ENCODE measurements at places on chromosomes 2 and 18. TPM values are rescaled to one million over a fixed set of nuclear protein-coding genes. Genes with fewer than 3 reads are reported as not detected.
A peak's percentile ranks its signal among the peaks of the same experiment; 100 is the strongest.

The IL1RL1 gene
- total RNA-seq: 8.7 TPM

The CHRNG gene
- 1.6 TPM for total RNA-seq

The TAF4B gene
- total RNA-seq: 7.2 TPM

The ATOH8 gene
- 5.2 TPM for total RNA-seq

The COLEC11 gene
- total RNA-seq: not detected

The GAL3ST2 gene
- 0.30 TPM for total RNA-seq

The STARD6 gene
- not detected for total RNA-seq

The TUBB8B gene
- total RNA-seq: not detected

The CETN1 gene
- not detected for total RNA-seq

The IL1RL2 gene
- 6.3 TPM for total RNA-seq

DNA sequence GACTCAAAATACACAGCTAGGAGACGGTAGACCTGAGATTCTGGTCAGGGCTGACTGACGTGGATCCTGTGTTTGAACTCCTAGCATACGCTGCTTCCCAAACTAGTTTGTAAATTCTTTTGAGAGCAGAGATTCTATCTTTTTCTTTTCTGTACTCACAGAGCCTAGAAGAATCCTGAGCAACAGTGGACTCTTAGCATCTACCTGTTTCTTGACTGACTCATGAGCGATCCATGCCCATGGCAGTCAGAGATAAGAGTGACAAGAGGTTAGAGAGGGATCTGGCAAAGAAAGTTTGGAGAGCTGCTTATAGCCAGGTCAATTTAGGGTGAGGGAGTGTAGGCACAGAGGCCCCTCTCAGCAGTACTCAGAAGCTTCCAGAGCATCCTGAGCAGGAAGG, 41.1 kb upstream of the PPP1CB start:
- no peak for DNase-seq

DNA sequence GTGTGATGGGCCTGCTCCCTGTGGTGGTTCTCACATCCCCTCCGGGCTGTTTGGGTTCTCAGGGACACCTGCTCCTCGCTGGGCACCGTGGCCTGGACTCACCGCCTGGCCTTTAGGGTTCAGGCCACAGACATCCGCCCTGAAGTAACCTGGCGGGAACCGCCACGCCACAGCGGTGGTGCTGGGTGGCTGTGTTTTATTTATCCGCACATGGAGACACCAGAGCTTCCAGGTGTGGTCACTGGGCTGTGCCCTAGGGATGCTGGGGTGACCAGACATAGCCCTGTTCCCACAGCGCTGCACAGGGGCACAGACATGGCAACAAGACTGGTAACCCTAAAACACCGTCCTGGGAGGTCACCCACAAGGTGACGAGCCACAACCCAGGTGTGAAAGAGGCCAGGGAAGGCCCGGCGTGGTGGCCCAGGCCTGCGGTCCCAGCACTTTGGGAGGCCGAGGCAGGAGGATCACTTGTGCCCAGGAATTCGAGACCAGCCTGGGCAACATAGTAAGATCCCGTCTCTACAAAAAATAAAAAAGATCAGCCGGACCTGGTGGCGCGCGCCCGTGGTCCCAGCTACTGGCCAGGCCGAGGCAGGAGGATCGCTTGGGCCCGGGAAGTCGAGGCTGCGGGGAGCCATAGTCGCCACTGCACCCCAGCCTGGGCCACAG, 649 bp upstream of the HSBP1L1 start:
- no peak for DNase-seq

- no peak for DNase-seq
These were observed 393.5 kb downstream of the CTNNA2 start for GRCh38 chr2:79906139-79906890.

- no peak for DNase-seq
These were observed 132.1 kb upstream of the ARL4C start for GRCh38 chr2:234628953-234629352.

DNA sequence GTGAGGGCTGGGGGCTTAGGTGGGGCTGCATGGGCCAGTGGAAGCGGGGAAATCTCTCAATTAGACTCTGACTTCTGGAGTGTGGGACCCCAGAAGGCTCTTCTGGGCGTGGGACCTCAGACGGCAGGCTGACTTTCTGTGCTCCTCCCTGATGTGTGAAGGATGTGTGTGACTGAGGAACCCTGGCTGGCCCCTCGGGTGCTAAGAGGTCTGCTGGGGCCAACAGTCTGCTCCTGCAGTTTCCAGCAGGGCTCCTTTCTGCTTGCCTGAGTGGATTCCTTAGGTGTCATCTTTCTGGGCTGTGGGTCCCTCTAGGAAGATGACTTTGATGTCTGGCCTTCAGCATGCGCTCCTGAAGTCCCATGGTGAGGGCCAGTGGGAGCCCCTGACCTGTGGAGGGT, 167.5 kb downstream of the DYSF start:
- no peak for DNase-seq

- no peak for DNase-seq
These were observed 80.3 kb upstream of the MAP4K4 start for GRCh38 chr2:101617188-101617587.

- DNase-seq: no peak
These were observed 66.9 kb downstream of the LTBP1 start for GRCh38 chr2:33013684-33014110.

GRCh38 chr2:14420851-14421250, 211.7 kb upstream of the LRATD1 start:
- no peak for DNase-seq

GRCh38 chr2:199455545-199456382, 2.0 kb downstream of the SATB2 start:
- DNase-seq: no peak

- DNase-seq: no peak
These were observed 44.1 kb upstream of the ZFP36L2 start for GRCh38 chr2:43270461-43270860.

DNA sequence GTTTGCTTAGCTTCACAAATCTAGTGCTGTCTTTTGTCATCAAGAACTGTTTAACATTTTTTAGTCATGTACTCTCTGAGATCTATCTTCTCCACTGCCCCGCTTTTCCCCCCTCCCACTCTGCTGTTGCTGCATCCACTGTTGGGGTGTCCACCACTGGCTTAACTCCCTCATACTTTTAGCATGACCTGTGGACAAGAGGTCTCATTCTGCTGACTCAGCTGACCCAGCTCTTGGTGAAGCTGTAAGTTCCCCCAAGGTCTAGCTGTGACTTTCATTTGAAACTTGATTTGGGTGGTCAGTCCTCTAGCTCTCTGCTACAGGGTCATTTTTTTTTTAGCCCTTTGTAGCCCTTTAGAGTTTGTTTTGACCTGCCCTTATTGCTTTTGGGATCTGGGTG, 427.2 kb downstream of the PLCL1 start:
- DNase-seq: no peak

DNA sequence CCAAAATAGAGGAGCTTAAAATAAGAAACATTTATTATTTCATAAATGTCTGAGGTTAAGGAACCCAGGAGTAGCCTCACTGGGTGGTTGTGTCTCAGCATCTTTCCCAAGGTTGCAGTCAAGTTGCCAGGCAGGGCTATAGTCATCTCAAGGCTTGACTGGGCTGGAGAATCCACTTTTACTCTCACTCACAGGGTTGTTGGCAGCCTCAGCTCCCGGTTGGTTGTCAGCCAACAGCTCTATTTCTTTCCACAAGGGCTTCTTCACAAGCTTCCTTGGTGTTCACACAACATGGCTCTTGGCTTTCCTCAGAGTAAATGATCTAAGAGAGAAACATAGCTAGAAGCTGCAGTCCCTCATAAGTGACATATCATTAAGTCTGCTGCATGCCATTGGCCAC, 55.6 kb upstream of the TEX51 start:
- DNase-seq: no peak

- no peak for DNase-seq
These were observed 10.9 kb downstream of the DIPK1C start for GRCh38 chr18:74446178-74446577.

- DNase-seq: no peak
These were observed 7.0 kb upstream of the CLIP4 start for GRCh38 chr2:29108225-29108624.

DNA sequence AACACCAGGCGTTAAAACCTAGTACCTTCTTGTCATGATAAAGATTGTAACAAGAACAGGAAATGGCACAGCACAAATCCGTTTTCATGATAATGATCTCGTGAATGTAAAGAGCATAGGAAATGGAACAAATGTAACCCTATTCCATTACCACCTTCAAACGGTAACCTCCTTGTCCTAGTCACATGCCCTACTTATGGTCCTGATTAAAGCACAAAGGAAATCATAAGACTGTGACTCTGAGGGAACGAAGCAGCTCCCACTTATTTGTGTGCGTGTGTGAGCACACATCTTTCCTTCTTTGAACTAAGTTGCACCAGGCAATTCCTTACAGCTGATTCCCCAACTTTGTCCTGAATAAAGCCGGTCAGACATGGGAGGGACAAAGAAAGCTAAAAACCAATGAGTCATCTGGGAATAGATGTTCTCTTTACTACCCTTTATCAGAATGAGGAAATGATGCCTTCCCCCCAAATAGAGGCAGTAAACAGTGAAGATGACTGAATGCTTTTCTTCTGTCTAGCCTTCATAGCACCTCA, 192.6 kb downstream of the IKZF2 start:
- no peak for DNase-seq

GRCh38 chr2:17930773-17931172, 52.3 kb downstream of the KCNS3 start:
- DNase-seq: no peak

DNA sequence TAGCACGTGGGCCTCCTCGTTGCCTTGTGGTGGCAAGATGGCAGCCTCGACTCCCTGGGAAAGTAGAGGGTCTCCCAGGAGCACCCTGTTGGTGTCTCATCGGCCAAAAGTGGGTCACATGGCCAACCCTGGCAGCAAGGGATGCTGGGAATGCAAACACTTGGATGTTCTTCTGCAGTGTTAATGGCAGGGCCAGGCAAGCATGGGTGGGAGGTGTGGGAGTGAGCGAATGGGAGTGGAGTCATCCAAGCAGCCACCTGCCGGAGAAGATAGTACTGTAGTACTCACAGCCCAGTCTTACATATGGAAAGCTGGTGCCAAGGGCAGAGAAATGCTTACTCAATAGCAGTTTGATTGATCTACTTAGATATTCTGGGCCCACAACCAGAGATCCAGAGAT, 122.2 kb downstream of the INHBB start:
- DNase-seq: no peak

GRCh38 chr2:111685342-111685741, 198.7 kb downstream of the ANAPC1 start:
- DNase-seq: peak; percentile 32

- DNase-seq: no peak
These were observed 146.4 kb downstream of the FTCDNL1 start for GRCh38 chr2:199704358-199705238.

GRCh38 chr18:74331404-74331803, 15.8 kb downstream of the C18orf63 start:
- no peak for DNase-seq

DNA sequence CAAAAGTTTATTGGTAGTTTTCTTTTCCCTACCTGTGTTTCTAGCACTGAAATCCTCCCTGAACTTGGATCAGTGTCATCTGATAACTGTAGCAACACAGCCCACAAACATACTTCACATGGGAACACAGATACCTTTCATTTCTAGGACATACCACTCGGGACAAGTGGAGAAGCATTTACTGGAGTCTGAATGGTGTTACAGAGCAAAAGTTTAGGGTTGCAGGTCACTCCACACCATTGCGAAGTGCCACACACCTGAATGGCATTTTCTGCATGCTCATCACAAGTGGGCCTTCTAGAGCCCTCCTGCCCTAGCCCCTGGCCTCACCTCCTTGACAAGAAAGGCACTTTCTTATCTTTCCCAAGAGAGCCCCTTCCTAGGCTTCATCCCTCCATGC, 184.8 kb upstream of the PKDCC start:
- DNase-seq: no peak

DNA sequence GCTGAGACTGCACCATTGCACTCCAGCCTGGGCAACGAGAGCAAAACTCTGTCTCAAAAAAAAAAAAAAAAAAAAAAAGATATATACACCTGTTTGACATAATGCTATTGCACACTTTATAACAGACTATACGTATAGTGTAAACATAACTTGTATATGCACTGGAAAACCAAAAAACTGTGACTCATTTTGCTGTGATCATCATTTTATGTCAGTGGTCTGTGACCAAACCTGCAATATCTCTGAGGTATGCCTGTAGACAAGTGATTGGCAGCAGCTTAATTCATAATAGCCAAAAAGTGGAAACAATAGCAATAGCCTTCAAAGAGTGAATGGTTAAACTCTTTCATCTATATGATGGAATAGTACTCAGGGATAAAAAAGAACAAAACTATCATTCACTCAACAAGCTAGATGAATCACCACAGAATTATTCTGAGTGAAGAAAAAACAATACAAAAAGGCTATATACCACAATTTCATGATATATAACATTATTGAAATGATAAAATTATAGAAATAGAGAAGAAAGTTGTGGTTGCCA, 6.1 kb downstream of the C2orf76 start:
- DNase-seq: no peak

DNA sequence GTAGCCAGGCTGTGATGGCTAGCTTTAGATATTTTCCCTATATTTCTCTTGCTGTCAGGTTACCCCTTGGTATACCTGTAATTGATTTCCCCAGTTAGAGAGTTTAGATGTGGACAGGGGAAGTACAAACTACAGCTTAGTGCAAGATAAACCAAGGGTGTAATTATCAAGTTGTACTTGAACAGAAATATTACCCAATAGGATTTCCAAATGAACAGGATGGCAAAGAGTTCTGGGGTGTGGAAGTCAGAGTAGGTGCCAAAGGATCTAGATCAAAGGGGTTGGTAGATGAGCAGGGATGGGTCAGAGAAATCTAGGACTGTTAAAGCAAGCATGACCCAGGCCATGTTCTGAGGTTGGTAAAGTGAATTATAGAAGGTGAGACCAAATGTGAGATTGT, 585.2 kb downstream of the CCDC85A start:
- no peak for DNase-seq

DNA sequence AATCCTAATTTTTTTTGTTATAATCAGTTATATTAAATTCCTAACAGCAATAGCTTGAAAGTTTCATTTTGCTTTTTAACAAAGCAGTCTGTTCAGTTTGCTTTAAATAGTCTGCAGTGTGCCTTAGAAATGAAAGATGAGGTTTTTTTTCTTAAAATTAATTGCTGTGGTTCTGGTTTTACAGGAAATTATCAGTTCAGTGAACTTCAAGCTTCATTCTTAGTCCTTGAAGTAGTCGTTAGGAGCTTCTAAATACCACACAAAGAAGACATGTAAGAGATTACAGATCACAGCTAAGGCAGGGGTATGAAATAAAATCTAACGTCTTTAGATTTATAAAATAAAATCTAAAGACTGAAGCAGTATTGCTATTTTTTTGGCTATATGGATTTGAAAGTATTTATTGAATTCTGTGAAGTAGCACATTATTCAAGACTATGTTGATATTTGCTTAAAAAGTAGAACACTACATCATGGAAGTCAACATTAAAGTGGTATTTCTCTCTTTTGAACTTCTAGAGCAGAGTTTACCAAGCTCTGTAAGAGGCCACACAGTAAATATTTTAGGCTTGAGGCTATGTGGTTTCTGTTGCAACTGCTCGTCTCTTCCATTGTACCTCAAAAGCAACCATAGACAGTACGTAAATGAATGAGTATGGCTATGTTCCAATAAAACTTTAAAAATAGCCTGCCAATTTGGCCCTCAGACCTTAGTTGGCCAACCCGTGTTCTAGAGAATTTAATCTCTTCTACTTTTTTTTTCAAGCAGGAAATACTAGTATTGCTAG, 81.5 kb upstream of the STON1 start:
- no peak for DNase-seq

GRCh38 chr2:234835738-234836137, 116.1 kb upstream of the SH3BP4 start:
- DNase-seq: no peak

- DNase-seq: no peak
These were observed 549.4 kb downstream of the STK39 start for GRCh38 chr2:167697948-167698347.

GRCh38 chr18:2587788-2588187, 16.4 kb downstream of the NDC80 start:
- DNase-seq: no peak
